ENCODE measurements at places on chromosomes 4 and X.
A peak's percentile ranks its signal among the peaks of the same experiment; 100 is the strongest.

DNA sequence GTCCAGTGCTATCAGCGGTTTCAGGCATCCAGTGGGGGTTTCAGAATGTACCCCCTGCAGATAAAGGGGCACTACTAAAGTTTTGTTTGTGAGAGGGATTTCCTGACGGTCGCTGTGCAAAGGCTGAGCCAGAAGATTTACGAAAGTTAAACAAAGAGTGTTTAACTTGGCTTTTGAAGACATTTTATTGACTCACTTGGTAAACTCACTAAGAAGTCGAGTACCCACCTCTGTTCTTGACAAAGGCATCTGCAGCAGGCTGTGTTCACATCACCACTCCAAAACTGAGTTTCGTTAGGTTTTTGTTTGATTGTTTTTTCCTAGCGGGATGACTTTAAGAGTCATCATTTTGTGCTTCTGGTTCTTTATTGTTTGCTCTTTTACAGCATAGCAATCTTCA lies 143.9 kb upstream of the TBL1X start:
- no peak for DNase-seq

- no peak for DNase-seq
These were observed 2190.6 kb upstream of the TENM3 start for GRCh38 chr4:180052629-180053028.

GRCh38 chrX:97039363-97040029 lies 155.8 kb downstream of the RPA4 start:
- DNase-seq: no peak

- DNase-seq: peak; percentile 40
These were observed 56.4 kb downstream of the PGRMC1 start for GRCh38 chrX:119292445-119292844.

DNA sequence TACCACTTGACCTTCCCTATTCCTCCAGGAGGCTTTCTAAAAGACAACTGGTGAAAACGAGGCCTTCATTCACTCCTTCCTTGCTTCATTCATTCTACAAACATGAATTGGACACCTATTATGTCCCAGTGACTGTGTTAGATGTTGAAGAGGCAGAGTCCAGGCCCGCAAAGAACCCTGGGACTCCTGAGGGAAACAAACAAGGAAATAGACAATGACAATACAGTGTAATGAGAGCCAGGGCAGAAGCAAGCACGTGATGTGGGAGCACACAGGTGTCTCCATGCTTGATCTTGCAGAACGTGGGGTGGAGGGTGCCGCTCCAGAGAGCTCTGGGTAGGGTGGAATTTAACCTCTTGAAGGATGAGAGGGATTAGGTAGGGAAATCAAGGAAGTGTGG lies 137.6 kb upstream of the KLF3 start:
- DNase-seq: no peak

DNA sequence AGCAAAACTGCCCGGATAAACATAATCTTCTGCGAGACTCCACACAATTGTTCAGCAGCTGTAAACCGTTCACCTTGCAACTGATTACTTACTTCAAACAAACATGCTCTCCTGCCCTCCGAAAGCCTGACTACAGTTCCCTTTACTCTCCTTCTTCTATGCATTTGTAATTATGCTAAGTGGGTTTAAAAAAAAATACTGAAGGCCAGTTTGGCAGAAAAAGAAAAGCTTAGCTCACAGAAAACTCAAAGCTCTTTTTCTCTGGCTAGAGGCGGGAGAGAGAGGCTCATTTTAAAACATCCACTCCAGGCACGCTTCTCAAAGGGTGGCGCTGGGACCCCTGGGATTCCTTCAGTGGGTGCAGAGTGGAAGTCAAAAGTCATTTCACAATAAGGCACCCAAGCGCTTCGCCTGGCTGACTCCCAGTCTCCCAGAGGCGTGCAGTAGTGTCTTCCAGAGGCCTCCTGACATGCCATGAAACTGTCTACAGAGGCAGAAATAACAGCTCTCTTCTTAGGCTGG lies 1.9 kb downstream of the DHRSX start:
- DNase-seq: peak; percentile 26

GRCh38 chrX:44828008-44828605 lies 15.7 kb upstream of the DUSP21 start:
- no peak for DNase-seq

GRCh38 chrX:72349190-72349589 lies 43.5 kb upstream of the CITED1 start:
- DNase-seq: no peak

DNA sequence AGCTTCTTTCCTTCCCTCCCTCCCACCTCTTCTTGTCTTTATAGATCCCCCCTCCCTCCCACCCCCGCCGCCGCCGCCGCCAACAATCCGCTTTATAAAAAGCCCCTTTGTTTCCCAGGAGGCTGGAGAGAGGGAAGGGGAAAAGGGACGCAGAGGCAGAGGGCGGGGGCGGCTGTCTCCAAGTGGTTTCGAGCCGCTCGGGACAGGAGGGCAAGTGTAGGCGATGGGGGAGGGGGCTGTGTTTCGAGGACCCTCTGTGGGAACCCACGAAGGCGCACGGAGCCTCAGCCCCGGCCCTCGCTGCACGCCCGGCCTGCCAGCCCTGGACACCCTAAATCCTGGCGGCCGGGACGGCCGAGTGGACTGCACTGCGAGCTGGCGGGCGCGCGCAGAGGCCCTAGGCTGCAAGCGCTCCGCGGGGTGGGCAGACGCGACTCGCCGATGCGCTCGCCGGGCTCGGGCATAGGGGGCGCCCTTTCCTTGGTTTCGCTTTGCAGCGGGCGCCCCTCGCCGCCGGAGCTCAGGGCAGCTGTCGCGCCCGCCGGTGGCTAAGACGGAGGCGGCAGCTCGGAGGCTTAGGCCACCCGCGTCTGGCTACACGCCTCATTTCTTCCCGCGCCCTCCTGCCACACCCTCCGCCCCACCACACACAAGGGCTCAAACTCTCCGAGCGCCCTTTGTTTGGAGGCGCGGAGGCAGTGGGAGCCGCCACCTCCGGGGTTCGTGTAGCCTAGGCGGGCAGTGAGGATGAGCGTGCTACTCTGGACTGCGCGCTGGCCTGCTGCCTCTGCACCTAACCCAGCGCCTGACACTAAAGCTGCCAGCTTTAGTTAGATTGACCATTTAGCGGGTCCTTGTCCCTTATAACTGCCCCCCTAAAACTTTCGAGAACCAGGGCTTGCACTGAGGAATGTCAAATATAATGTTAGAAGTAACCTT lies 2.2 kb downstream of the MAMLD1 start:
- peak; percentile 62 for DNase-seq

- DNase-seq: no peak
These were observed 88.0 kb upstream of the TLR2 start for GRCh38 chr4:153595894-153596601.

GRCh38 chr4:15234856-15235126 lies 193.0 kb upstream of the C1QTNF7 start:
- DNase-seq: no peak

- DNase-seq: no peak
These were observed 1090.9 kb upstream of the INTU start for GRCh38 chr4:126541820-126542219.

- no peak for DNase-seq
These were observed 74.5 kb upstream of the BOD1L1 start for GRCh38 chr4:13701937-13702446.

All from HuH-7 (cell line).